ENCODE measurements at places on chromosomes 7 and 10. TPM values are rescaled to one million over a fixed set of nuclear protein-coding genes. Genes with fewer than 3 reads are reported as not detected.

SPDYE2 gene
- total RNA-seq, result not detected

NKX2-3 gene
- not detected for total RNA-seq

ITGA8 gene
- 113 TPM for total RNA-seq

DNA sequence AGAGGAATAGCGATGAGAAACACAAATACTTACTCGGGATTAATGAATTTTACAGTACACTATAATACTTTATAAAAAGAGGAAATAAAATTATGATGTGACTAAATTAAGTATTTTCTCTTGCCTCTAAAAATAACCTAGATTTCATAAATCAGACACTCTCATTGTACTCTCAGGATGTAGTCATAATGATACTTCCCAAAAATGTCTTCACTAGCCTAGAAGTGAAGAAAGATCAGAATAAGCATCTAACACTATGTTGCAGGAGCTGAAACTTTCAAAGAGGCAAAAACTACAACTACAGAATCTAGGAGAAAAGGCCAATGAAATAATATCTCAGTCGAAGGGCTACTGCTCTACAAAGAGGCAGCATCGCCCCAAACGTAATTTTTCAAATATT is 49.4 kb downstream of the DNAJC1 start:
- DNase-seq, result no peak
- H3K36me3 ChIP-seq, result no peaks in the 10 kb centered on the region
- no peaks in the 10 kb centered on the region for H3K27me3 ChIP-seq
- no peak overlapping the region for H3K4me3 ChIP-seq
- H3K27ac ChIP-seq, result no peak overlapping the region

GRCh38 chr7:132685277-132685676 is 109.0 kb upstream of the PLXNA4 start:
- H3K4me3 ChIP-seq, result no peak overlapping the region
- H3K27me3 ChIP-seq, result no peaks in the 10 kb centered on the region
- no peak for DNase-seq
- H3K4me1 ChIP-seq, result no peaks in the 10 kb centered on the region
